ENCODE measurements at places on chromosomes 5 and 9. TPM values are rescaled to one million over a fixed set of nuclear protein-coding genes. Genes with fewer than 3 reads are reported as not detected.
A peak's percentile ranks its signal among the peaks of the same experiment; 100 is the strongest.

DNA sequence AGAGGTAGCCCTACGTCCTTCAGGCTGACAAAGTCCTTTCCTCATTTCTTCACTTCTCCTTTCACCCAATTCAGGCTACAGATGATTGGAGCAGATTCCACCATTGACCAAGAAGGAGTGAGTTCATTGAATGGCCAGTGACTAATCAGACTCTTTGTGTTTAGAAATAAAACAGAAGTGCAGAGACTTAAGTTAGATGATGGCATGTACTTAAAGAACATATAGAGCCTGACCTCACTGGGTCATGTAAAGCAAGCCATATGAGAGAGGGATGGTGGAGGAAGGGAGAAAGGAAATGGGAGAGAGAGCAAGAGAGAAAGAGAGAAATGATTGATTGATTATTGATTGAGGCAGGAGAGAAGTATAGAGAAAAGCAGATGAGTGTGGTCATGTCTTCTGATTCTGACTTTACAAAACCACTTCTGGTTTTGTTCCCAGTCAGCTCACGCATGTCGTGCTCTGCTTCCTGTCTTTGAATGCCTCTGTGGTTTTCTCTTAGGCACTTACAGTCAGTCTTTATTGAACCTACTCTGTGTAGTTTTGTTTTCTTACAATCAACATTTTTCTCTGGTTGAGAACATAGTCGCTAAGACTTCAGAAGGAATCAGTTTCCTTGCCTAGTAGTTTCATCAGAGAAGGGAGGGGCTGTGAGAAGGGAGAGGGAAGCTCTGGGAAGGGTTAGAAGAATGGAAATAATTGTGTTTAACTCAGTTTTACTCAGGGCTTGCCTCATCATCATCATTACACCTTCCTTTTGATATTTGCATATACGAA, 149.2 kb upstream of the KLF9 start:
- no peak for DNase-seq

The CTNND2 gene
- 2.1 TPM for total RNA-seq

GRCh38 chr5:180975338-180975737, 13.3 kb upstream of the BTNL3 start:
- DNase-seq: no peak

DNA sequence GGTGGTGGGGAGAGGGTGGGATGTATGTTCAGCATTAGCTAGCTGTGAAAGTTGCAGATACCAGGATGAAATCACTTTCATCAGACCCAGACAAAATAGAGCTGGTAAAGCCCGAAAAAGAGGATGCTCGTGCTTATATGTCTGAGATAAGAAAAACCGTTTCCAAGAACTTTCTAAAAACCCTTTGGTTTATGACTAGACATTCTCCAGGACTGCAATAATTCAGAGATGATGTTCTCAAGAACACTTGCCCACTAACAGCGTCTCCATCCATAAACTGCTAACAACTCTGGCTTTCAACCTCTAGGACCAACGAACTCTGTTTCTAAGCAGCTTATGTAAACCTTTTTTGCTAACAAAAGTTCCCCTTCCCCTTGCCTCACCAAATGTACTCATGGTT, 8.4 kb upstream of the AMACR start:
- no peak for DNase-seq

The SPATA31A3 gene
- total RNA-seq: not detected

DNA sequence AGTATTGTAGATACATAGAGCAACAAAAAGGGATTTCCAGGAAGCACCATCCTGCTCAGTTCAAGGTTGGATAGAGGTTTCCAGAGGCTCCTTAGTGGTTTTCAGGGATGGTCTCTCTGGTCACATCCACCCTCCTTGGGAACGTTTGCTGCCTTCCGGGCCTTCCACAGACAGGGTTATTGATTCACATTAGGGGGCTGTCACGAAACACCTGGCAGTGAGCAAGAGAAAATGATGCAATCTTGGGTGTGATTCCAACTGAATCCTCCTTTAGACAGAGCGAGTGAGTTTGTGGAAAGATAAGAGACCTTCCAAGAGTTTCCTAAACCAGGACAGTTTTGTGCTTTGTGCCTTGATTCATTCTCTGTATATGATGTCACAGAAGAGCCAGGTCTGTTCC, 43.8 kb upstream of the CTSL start:
- no peak for DNase-seq

The BHMT2 gene
- total RNA-seq: not detected

GRCh38 chr9:132780230-132781007, 97.7 kb downstream of the AK8 start:
- no peak for DNase-seq

DNA sequence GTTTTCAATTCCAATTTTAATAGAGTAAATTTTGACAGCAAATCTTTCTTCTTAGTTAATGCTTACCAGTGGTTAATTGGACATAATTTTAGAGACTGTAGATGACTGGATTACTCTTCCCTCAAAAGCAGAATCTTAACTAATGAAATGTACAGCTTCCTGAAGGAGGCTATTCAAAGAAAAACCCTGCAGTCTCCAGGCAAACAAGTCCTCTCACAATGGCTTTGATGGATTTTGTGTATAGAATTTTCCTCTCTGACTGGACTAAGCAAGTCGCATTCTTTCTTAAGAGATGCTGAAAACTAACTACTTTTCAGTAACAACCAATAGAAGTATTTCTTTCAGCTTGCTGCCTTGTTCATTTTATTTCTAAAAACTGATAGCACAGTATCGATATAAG, 35.7 kb upstream of the TMED7 start:
- DNase-seq: no peak

The GABRA1 gene
- total RNA-seq: not detected

The CTNNAL1 gene
- total RNA-seq: 31.9 TPM

The STPG3 gene
- not detected for total RNA-seq

DNA sequence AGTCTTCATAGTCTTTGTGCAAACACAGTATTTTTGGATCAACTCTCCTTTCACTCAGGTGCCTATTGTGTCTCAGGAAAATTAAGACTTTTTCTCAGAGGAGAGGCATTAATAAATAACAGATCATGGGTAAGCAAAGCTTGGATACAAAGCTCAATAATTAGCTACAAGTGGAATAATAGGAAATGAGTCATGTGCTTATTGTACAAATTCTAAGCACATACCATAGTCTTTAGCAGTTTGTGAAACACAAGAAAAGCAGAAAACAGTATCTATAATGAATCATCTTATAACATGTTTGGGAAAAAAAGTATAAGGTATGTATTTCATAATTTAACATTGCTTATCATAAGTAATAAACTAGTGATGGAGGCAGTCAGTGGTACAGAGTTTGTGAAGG, 477.0 kb downstream of the CDH10 start:
- DNase-seq: no peak

DNA sequence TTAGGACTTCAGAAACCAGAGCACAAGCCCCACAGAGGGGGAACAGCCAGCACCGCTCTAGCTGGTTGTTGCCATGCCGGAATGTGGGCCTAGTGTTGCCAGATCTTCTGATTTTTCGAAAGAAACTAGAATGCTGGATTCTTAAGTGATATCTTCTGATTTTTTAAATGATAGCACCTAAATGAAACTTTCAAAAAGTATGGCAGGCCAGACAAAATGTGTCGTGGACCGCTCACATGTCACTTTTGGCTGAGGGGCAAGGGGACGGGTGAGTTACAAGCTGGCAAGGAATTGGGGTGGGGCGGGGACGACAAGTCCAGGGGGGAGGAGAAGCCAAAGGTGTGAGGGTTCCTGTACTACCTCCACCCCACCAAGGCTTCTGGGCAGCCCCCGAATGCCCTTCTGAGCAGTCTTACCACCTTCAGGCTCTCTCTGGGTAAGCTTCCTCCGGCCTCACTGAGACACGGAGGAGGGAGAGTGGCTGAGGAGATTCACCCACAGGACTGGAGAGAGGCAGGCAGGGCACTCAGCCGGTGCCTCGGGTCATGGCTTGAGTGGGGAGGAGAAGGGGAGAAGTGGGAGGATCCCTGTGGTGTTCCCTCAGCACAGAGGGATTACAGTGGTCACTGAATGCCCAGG, 10.3 kb downstream of the B4GALT7 start:
- DNase-seq: no peak

DNA sequence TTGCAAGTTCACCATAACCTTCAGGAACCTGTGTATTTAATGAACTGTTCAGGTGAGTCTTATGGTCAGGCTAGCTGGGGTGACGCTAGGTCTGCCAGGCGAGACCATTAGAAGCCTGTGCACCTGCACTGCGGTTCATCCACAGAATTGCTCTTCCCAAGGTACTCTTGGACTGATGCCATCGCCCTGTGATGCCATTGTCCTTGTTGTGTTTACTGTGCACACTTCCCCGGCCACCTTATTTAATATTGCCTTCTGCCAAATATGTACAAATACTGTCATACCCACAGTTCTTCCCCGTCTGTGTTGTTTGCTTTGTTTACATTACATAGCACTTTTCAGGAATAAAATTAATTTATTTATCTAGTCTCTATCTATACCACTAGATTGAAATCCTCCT, 66.3 kb downstream of the RCL1 start:
- DNase-seq: no peak

DNA sequence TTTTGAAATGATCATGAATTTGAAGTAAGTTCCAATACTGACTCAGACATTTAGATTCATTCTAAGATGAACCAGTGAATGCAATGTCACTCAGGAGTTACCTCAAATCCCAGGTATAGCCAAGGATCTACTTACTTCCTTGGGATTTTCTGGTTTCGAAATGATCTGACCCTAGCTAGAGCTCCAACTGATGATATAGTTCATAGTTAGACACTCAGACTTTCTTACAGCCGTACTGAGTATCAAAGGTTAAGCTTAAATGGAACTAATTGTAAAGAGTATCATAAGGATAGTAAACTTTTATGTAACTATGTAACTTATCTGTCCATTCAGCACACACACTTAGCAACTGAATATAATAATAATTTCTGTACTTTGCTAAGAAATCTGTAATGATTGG, 84.0 kb upstream of the FSD1L start:
- no peak for DNase-seq

DNA sequence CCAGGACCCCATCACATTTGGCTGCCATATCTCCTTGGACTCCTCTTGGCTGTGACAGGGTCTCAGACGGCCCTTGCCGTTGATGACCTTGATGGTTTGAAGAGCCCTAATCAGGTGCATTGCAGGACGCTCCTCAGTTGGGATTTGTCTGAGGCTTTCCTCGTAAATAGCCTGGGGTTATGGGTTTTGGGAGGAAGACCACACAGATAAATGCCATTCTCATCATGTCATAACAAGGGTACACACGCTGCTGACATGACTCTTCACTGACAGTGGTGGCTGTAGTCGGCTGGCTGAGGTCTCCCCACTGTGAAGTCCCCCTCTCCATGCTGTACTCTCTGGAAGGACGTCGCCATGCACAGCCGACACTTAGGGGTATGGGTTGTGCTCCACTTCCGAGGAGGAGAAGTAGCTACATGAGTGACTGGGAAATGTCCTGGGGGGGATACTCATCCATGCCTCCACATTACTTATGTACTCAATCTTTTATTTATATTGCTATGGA, 42.9 kb upstream of the SPTLC1 start:
- no peak for DNase-seq

DNA sequence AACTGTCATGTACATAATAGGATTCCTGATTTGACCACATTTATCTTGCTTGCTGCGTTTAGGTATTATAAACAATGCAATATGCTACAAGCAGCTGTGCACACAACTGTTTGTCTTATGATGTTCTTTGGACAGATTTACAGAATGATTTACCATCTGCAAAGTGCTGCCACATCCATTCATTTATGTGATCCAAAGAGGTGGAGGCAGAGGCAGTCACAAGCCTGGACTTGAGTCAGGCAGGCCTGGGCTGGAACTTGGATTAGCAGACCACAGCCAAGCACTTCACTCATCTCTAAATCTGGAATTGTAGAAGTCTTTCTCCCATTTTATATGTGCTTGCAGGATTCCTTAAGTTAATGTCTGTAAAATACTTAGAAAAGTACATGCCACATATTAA, 149.0 kb downstream of the INSYN2B start:
- no peak for DNase-seq

DNA sequence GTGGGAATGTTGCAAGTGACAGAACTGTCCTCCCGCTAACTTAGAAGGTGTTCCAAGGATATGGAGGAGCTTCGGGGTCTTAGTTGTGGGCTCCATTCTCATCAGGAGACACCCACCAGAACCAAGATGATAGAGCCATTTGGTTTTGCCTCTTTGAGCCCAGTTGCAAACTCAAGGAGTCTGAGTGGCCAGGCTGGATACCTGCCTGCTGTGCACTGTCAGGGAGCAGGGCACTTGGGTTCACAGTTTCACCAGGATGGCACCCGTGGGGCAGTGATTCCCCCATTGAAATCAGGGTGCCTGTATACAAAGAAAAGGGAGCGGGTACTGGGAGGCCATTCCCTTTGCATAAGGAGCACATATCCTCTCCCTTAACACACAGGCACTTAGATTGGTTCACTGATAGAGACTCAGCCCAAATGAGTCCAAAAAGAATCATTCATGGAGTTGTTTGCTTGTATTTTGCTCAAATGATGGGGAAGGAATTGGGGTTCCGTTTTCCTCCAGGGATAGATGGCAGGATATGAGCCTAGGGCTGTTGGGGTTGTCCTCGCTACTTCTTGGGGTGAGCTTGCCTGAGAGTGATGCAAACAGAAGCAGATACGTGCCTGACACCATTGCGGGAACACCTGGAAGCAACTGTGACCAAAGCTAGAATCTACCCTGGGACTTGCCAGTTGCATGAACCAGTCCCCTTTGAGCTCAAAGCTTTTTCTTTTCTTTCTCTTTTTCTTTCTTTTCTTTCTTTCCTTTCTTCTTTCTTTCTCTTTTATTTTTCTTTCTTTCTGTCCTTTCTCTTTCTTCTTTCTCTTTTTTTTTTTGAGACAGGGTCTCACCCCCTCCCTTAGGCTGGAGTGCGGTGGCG, 1.3 kb upstream of the PRR7 start:
- DNase-seq: no peak

DNA sequence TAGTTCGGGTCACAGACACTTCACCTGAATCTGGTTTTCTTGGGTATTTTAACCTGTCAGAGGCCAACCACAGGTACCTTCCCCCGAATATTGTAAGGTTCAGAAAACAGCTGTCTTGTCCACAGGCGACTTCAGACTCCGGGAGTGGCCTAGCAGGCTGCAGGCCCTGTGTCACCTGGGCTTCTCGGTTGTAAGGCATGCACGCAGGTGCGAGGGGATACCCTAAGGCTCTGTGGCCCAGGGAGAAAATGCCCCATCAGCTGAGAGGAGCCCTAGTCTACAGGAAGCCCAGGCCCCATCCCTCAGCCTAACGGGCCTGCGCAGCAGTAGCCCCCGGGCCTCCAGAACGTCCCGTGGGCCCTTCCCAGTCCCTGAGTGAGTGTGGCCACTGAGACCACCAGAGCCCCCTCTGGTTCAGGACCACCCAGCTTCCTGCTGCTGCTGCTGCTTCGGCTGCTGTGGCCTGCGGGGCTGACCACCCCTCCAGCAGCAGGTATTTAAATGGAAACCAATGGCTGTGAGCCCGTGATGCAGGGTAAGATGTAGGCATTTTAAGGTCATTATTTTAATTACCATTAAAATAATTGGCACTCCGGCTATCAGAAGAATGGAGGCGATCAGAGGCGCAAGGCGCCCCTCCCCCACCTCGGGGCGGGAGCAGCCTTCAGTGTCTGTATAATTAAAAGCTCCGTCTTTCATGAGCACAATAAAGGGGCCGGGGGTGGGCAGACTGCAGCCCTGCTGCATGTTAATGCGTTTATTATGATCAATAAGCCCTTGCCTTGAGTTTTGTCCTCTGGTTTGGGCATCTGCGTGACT, 65.4 kb downstream of the PSMB7 start:
- peak; percentile 67 for DNase-seq

The DMGDH gene
- total RNA-seq: 3.2 TPM

Data from chondrocyte (in vitro differentiated cells).